ENCODE measurements at places on chromosomes 1 and 21.

- no peak for ATAC-seq
Observed at GRCh38 chr1:65921446-65921845, 128.8 kb downstream of the PDE4B start.

DNA sequence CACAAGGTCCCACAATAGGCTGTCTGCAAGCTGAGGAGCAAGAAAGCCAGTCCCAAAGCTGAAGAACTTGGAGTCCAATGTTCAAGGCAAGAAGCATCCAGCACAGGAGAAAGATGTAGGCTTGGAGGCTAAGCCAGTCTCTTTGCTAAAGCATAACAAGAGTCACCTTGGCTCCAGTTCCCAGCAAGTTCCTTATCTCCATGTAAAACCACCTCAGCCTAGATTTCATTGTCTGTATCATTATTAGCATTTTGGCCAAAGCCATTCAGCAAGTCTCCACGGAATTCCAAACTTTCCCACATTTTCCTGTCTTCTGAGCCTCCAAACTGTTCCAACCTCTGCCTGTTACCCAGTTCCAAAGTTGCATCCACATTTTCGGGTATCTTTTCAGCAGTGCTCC, 36.9 kb downstream of the PIGM start:
- ATAC-seq: no peak

- ATAC-seq: peak; percentile 74
Observed at GRCh38 chr1:205357567-205357966, 845 bp upstream of the KLHDC8A start.

GRCh38 chr1:57882072-57882471, 458.2 kb upstream of the DAB1 start:
- ATAC-seq: no peak

DNA sequence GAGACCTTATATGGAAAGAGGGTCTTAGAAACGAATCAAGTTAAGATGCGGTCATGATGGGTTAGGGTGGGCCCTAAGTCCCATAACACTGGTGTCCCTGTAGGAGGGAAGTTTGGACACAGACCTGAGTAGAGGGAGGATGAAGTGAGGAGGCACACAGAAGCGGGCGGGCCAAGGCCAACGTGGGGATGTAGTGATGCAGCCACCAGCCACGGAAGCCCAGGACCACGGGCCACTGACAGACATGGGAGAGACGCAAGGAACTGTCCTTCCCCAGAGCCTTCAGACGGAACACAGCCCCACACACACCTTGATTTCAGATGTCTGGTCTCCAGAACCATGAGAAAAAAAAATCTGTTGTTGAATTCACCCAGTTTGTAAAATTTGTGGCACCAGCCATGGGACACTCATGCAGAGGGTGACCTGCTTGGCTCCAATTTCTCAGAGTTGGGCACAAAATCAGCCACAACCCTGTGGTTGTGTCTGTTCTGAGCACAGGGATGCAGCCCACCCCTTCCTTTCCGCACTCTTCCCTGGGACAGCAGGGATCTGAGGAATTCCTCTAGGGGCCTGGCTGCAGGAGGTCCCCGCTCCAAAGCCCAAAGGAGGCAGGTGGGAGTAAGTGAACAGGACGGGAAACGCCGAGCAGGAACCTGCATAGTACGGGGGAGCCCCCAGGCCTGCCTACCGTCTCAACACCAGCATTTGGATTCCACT, 61.1 kb downstream of the RIPK4 start:
- no peak for ATAC-seq

GRCh38 chr1:163467289-163467688, 145.5 kb downstream of the NUF2 start:
- ATAC-seq: no peak

DNA sequence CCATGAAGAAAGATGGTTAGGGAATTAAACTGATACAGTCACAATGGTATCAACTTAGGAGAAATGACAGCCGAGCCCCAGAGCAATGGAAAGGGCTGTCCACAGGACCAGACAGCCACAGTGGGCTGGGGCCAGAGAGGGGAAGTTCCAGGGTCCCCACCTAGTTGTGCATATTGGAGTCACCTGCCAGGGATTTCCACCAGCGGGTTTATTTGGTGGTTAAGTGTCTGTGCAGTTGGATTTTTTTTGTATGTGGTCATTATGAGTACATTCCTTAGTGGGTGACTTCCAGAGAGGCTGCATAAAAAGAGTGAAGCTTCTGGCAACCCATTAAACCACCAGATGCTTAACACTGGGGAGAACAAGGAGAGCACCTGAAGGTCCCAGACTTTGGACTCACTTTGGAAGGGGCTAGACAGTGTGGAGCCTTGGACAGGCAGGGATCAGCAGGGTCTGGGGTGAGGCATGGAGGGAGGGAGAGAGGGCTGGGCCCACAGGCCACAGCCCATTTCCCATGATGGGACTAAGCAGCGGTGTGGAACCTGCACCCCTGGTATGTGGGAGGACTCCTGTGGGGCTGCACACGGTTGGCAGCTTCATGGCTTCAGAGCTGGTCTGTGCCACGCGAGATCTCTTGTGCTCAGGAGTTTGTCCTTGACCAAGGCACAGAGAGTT, 7.8 kb upstream of the PTTG1IP start:
- peak; percentile 8 for ATAC-seq

- no peak for ATAC-seq
Observed at GRCh38 chr1:49036700-49037099, 260.0 kb upstream of the BEND5 start.

- ATAC-seq: peak; percentile 90
Observed at GRCh38 chr1:23026568-23026967, 7.3 kb downstream of the KDM1A start.

DNA sequence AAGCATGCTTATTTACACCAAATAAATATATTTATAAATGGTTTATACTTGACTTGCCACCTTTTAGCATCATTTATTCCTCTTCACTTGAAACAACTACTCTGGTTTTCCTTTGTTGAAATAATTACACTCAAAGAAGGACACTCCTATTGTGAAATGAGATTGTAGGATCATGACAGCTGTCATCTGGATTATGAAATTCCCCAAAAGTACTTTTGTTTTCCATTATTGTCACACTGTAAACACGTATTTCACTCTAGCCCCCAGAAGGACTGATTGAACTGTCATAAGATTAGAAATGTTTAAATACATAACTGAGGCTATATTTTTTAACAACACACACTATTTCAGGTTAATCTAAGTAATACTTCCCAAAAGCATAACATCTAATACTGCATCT, 593.8 kb downstream of the LRRIQ3 start:
- no peak for ATAC-seq

DNA sequence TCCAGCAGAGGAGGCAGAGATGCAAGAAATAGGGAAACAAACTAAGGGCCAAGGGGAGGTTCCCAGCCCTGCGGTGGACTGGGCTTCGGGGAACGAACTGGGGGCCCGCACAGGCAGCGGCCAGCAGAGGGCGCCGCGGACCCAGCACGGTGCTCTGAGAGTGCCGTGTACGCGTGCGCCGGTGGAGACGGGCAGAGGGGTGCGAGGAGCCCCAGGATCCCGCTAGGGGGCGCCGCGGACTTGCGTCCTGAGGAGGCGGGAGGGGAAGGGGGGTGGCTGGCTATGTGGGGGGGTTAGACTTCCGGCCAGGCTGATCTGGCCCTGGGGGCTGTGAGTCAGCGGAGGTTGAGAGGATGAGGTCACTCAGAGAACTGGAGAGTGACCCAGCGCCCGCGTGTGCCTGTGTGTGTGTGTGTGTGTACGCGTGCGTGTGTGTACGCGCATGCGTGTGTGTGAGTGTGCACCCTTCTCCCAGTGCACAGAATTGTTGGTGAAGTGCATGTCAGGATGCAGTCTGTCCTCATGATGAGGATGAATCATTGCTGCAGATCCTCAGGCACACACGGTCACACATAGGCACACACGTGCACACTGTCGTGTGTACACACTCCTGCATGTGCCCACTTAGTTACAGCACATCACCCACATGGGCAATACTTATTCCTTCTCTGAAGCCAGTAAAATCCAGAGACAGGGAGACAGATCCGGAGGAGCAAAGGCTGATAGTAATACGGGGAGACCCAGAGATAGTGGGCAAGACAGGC, 17.0 kb downstream of the NES start:
- ATAC-seq: peak; percentile 89

- no peak for ATAC-seq
Observed at GRCh38 chr1:53089478-53090226, 27.6 kb downstream of the PODN start.

DNA sequence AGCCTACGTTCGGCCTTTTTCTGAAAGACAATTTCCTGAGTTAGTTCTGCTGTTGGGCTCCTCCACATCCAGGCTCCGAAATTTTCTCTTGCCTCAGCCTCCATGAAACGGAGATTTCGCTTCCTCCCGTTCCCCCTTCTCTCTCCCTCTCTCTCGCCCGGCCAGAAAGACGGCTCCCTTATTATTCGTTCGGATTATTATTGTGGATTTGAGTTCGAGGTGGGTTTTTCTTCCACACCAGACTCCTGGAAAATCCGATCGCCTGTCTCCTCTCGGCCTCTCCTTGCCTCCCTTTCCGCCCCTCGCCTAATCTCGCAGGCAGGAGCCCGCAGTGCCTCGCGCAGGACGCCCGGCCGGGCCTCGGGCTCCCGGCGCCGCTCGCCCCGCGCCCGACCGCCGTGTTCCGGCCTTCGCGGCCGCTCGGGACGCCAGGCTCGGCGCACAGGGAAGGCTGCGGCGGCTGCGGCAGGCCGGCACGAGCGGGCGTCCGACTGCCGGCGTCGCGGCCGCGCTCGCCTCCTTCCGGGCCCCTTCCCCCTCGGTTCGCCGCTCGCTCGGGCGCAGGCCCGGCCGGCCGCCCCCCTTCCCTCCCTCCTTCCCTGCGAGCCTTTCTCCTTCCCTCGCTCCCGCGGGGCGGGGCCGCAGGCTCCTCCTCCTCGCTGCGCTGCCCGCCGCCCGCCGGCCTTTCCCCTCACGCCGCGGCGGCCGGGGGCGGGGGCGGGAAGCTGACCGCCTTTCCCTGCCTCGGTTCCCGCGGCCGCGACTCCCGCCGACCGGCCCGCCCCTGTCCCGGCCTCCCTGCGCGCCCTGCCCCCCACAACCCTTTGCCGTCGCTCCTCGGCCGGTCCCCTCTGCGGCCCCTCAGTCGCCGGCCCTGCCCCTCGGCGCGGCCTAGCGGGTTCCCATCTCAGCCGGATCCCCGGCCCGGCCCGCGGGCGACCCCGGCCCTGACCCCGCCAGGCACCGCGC, at the start of gene ARHGEF11:
Gene ARHGEF11 (minus strand): TSS at position 493 of the 969 bp plus-strand sequence. CDS start 1,412 bp downstream, outside the sequence.
- peak; percentile 91 for ATAC-seq

- ATAC-seq: no peak
Observed at GRCh38 chr21:42038826-42039425, 28.8 kb upstream of the ZBTB21 start.

GRCh38 chr1:152188673-152189591, 29.9 kb upstream of the RPTN start:
- no peak for ATAC-seq

DNA sequence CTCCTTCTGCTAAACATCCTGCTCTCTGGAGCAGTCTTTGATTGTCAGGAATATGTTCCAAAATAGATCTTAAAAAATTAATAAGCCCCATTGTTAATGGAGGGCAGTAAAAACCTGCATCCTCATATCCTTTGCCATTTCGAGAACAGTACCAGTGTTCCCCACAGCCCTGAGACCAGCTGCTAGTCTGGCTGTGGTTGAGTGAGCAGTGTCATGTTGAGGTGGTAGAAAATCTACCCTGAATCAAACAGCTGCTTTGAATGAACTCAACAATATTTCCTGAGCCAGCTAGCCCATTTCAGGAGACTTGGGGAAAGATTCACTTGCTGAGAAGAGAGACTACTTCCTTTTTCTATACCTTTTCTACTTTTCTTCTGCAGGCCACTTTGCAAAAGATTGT, 24.4 kb downstream of the FABP3 start:
- ATAC-seq: no peak

GRCh38 chr1:205047764-205048231, 4.8 kb downstream of the CNTN2 start:
- ATAC-seq: no peak

GRCh38 chr1:10835421-10835820, 39.0 kb upstream of the CASZ1 start:
- ATAC-seq: no peak

DNA sequence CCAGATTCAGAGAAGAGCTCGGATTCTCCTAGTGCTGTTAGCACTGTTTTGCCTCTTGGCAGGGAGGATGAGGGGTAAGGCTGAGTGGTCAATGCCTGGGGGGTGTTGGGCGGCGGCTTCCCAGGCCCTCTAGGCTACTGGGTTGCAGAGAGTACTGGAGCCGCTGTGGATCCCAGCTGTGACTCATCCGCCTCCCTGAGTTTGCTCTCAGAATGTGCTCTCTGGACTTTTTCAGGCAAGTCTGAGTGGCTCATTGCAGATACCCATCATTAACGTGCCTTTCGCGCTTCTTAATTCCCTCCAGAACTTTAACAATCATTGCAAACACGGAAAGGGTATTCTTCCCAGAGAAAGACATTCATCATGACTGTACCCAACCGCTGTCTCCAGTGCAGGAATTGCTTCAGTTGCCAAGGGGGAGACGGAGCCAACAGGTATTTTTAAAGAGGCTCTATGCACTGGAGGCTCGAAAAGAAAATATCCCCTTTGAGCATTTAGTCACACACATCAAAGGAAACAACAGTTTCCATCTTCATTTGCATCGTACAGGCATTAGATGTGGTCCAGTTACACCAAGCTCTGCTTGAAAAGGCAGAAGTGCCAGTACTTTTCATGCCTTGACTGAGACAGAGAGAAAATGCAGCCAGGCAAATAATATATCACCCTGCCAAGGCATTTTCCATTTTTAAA, 14.4 kb upstream of the CAMTA1 start:
- peak; percentile 61 for ATAC-seq

GRCh38 chr1:202148391-202148790, 3.9 kb upstream of the ARL8A start:
- no peak for ATAC-seq

DNA sequence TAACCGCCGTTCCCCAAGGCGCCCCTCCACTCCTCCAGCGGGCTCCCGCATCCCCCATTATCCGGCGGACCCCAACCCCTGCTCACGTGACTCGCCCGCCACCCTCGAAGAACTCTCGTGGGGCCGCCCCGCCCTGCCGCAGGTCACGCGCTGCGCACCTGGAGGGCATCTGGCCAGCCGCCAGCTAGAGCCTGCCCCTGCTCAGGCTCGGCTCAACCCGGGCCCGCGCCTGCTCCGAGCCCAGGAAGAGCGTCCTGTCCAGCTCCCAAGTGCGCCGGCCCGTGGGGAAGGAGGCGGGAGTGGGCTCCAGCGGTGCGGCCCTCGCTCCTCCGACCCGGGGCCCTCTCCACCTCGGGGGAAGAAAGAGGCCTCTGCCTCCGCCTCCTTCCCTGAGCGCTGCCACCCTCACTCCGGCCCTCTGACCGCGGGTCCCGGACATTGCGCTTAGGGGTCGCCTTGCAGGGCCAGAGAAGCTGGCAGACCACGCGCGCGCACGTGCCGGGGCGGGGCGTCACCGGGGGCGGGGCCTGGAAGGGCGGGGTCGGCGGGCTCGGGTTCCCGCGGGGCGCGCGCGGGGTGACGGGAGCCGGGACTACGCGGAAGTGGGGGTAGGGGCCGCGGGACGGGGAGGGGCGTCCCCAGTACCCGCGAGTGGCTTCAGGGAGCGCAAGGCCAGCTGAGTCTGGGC, 28.4 kb downstream of the HMGN2 start:
- peak; percentile 89 for ATAC-seq

All from esophagus mucosa (tissue), 1 donor.